ENCODE measurements at places on chromosomes 12 and 14. TPM values are rescaled to one million over a fixed set of nuclear protein-coding genes. Genes with fewer than 3 reads are reported as not detected.

The XRCC3 gene
- 2.0 TPM for total RNA-seq

The CISTR gene
- not detected for total RNA-seq

The PPTC7 gene
- total RNA-seq: 30.3 TPM

The IL26 gene
- not detected for total RNA-seq

The ZDHHC22 gene
- total RNA-seq: 1.1 TPM

The AICDA gene
- 1.1 TPM for total RNA-seq

The ELK3 gene
- 19.1 TPM for total RNA-seq

The PTGER2 gene
- total RNA-seq: 2.5 TPM

The CLBA1 gene
- total RNA-seq: 5.1 TPM

The SIX6 gene
- total RNA-seq: not detected

The MIP gene
- not detected for total RNA-seq

The LAG3 gene
- 3.3 TPM for total RNA-seq

The GTF2A1 gene
- 20.2 TPM for total RNA-seq

The GLI1 gene
- total RNA-seq: 0.71 TPM

The RILPL1 gene
- total RNA-seq: 18.8 TPM

The NR1H4 gene
- total RNA-seq: not detected

The GPD1 gene
- total RNA-seq: 2.1 TPM

The PRH2 gene
- 1.2 TPM for total RNA-seq

The ACSM4 gene
- total RNA-seq: not detected

The COX8C gene
- total RNA-seq: not detected

The ACVR1B gene
- 7.2 TPM for total RNA-seq

All from sigmoid colon (tissue), 7 donors.